Suprapubic skin (tissue), 4 donors: ENCODE measurements at places on chromosomes 2 and 18.

- no peak for DNase-seq
These were observed 239.3 kb upstream of the CDH20 start for GRCh38 chr18:61093965-61094364.

- DNase-seq: no peak
These were observed 54.4 kb downstream of the LRPPRC start for GRCh38 chr2:43941359-43941758.

- peak; percentile 56 for DNase-seq
These were observed 4.2 kb upstream of the TMEM185B start for GRCh38 chr2:120227111-120227991.

- peak; percentile 62 for DNase-seq
These were observed 24.8 kb downstream of the TNS1 start for GRCh38 chr2:217977840-217978535.

GRCh38 chr2:230885463-230886130 is 20.9 kb downstream of the ITM2C start:
- no peak for DNase-seq

GRCh38 chr2:119174216-119174992 is 15.9 kb upstream of the C1QL2 start:
- DNase-seq: peak; percentile 70

DNA sequence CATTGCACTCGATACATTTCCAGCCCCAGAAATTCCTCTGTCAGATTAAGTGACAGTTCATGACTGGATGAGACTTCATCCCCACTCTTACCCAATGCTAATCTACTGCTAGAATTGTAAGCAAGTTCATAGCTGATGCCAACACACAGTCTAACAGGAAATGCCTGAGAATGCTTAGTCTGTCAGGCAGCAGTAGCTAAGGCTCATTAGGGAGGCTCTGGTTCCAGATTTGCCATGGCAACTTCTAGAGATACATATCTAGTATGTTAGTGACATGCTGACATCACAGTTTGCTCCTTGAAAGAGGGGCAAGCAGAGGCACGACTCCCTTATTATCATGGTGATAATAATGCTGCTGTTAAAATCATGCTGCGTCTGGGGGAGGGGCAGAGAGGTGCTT is 198.4 kb downstream of the RBM43 start:
- DNase-seq: no peak

- DNase-seq: peak; percentile 80
These were observed 6.7 kb upstream of the SDC1 start for GRCh38 chr2:20231598-20232026.

GRCh38 chr2:36059691-36060090 is 295.9 kb upstream of the CRIM1 start:
- DNase-seq: no peak

DNA sequence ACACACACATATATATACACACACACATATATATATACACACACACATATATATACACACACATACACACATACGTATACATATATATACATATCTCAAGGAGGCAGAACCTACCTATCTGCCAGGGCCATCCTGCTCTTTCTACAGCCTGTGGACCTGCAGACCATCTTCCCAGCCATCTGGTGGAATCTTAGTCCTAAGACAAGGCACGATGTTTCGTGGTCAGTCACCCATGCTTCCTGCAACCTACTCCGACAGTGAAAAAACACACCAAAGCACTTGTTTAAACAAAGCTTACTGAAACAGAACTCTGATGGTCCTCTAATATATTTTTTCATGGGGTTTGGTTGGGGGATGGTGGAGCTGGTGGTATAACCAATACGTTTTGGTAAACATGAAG is 164.2 kb upstream of the ZNF521 start:
- DNase-seq: no peak

GRCh38 chr2:237540823-237541222 is 25.6 kb upstream of the PRLH start:
- no peak for DNase-seq

- no peak for DNase-seq
These were observed 25.8 kb upstream of the DLX2 start for GRCh38 chr2:172128484-172128883.

GRCh38 chr2:181991171-181991885 is 5.7 kb downstream of the PPP1R1C start:
- no peak for DNase-seq

GRCh38 chr18:23169673-23170044 is 34.4 kb downstream of the CABLES1 start:
- DNase-seq: no peak

DNA sequence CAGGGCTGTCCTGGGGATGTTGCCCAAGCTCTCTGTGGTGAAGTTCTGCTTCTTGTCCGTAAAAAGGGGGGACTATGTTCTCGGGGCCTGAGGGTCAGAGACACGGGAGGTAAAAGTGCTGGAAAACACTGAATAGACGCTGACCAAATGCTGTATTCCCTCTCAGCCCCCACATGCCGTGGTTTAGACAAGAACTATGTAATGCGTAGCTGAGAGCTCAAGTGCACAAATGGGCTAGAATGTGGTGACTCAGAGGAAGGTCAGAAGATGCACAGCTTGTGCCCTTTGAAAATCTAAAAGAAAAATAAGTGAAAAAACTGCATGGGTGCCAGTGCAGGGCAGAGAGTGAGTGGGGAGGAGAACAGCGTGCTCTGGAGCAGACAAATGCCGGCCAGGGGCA is 80.3 kb upstream of the MAP4K4 start:
- DNase-seq: no peak

DNA sequence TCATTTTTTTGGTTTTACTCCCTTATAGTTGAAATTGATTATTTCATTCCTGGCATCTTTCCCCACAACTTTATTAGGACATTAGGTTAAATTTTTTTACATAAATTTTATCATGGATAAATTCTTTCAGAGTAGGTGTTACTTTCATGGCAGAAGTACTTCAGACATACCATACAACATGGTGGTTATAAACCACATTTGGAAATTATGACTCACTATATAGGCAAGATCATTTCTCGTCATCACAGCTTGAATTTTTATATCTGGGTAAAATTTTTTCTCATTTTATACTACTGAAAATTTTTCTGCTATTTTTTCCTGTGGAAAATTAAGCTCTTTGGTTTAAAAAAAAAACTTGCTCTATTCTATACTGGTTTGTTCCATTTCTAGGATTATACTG is 111.9 kb upstream of the COL5A2 start:
- DNase-seq: no peak

GRCh38 chr2:193561054-193561453 is 1366.3 kb upstream of the TMEFF2 start:
- DNase-seq: no peak

DNA sequence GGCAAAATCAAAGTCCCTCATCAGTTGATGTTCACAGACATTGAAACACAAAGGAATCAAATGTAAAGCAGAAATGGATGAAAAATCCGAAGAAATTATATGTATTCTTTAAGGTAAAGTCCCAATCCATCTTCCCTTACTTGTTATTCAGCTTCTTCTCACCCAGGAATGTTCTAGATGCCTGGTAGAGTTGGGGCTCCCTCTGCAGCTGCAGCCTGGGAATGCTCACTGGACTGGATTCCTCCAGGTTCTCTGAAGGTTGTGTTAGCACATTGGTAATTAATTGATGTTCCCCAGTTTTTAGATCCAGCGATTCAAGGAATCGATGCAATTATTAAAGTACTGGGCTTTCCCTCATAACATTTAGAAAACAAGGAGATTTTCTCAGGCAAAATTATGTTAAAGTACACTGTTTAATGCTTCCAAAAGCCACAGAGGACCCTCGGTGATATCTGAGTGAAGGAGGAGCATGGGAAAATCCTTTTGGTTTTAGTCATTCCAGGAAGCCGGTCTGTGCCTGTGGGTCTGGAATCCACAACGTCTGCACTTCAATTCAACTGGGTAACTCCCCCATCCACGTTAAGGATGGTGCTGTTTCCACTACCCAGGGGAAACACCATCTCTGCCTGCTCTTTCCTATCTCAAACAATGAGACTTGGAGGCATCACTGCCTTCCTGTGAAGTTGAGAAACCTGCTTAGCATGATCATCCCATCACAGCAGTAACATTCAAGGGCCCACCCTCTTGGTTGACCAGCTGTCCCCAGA is 22.0 kb downstream of the NTSR2 start:
- no peak for DNase-seq

GRCh38 chr18:56323673-56324072 is 314.7 kb downstream of the TXNL1 start:
- DNase-seq: no peak

GRCh38 chr18:59498506-59499086 is 139.5 kb upstream of the LMAN1 start:
- DNase-seq: no peak

GRCh38 chr2:9742601-9743000 is 100.7 kb upstream of the TAF1B start:
- no peak for DNase-seq

DNA sequence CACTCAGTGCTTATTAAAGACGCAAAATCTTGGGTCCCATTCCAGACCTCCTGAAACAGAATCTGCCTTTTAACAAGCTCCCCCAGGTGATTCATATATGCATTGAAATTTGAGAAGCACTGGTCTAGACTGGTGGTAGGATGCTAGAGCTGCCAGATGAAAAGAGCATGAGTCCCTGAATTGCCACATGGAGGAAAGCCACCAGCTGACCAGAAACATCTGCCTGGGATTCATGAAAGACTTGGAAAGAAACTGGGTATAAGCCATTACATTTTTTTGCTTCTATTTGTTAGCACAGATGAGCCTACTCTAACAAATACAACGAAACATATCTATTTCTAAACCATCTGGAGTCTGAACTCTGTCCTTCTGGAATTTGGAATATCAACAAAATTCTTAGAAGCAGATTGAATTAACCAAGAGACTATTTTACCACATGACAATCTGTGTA is 228.9 kb downstream of the RBM43 start:
- no peak for DNase-seq

- DNase-seq: no peak
These were observed 593 bp downstream of the SP140L start for GRCh38 chr2:230327418-230328154.

GRCh38 chr2:200356857-200357384 is 50.4 kb downstream of the SPATS2L start:
- DNase-seq: no peak

DNA sequence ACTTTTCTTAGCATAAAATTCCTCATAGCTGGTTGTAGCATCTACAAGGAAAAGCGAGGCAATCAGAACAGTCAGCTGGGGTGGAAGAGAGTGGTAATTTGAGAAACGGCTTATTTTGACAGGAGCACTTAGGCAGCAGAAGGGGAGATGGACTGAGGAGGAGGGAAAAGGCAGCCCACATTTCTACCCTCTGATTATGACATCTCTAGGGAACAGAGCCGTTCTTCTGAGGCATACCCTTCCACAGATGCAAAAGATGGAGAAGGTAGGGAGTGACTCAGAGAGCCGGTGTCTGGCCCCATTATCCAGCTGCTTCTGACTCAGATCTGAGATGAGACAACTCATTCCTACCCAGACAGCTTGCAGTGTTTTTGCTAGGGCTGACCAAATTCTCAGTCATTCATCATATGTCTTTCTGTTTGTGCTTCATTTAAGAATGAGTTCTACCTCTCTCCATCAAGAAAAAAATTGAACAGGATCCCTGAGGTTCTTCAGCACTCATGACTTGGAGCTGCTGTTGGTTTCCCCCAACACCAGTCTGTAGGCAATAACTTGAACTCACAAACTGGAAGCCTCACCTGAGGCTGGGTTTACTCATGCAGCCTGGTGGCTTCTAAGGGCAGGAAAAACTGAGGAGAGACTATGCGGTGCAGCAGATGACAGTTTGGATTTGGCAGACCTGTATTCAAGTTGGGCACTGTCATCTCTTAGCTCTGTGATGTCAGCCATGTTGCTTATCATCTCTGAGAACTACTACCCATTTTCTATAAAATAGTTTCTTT is 15.9 kb upstream of the SEC11C start:
- DNase-seq: no peak

GRCh38 chr2:28507796-28508764 is 12.2 kb downstream of the PLB1 start:
- no peak for DNase-seq

GRCh38 chr2:7745369-7745768 is 828.2 kb downstream of the RNF144A start:
- no peak for DNase-seq

DNA sequence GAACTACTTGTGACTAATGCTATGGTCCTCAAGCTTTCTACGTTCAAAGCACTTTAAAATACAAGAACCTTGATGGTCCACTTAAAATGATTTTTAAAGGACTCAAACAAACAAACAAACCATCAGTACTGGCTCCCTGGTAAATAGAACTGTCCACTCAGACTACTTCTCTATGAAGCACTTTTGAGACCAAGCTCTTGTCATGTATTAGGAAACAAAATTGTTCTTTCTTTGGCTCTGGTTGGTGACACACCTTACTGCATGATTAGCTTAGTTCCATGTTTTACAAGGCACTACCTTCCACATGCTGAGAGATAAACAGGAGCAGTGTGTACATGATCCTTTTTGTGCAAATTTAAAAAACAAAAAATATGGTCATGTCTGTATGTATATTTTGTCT is 19.7 kb downstream of the DARS1 start:
- no peak for DNase-seq

DNA sequence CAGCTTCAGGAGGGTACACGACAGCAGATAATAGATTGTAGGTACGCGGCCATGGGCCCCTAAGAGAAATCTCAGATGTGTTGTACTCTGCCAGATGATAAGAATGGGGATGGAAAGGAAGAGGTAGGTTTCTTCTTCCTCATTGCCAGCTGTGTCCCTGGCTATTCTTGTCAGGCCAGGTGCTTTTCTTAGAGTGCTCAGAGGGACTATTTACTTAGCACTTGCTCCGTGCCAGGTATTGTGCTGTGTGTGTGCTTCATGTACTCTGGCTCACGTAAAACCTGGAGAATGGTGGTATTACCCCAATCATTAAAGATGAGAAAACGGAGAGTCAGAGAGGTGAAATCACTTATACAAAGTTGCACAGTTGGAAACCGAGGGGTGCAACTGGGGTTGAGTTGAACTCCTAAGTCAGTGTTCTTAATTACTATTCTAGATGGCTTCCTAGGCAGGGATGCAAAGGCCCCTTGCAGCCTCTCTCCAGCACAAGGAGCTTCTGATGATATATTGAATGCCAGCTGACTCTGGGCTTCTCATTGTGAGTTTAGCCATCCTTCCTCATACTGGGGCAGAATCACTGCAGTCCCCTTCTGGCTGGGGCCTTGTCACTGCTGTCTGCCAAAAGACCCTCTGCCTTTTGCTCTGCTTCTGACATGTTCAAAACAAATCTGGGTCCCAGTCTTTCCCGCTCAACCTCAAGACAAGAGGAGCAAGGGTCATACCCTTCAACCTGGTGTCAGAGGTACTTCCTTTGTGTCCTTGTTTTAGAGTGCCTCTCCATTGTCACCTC is 60.7 kb downstream of the LYPD1 start:
- no peak for DNase-seq

- DNase-seq: no peak
These were observed 39.7 kb upstream of the TEX51 start for GRCh38 chr2:126858991-126859390.

DNA sequence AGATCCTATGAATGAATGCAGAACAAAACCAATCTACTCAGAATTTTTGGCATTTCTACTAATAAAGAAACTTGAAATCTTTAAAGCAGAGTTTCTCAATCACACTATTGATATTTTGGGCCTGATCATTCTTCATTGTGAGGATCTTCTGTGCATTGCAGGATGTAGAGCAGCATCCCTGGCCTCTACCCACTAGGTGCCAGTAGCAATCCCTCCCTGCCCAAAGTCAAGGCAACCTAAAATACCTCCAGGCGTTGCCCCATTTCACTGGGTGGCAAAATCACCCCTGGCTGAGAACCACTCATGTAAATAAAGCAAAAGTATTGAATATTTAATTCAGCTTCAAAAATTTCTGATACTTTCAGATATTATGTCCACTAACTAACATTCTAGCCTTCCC is 213.0 kb downstream of the SP3 start:
- no peak for DNase-seq
